ENCODE measurements at places on chromosomes 7 and 10.

GRCh38 chr10:122461729-122462532 is 578 bp downstream of the HTRA1 start:
- no peak for DNase-seq

DNA sequence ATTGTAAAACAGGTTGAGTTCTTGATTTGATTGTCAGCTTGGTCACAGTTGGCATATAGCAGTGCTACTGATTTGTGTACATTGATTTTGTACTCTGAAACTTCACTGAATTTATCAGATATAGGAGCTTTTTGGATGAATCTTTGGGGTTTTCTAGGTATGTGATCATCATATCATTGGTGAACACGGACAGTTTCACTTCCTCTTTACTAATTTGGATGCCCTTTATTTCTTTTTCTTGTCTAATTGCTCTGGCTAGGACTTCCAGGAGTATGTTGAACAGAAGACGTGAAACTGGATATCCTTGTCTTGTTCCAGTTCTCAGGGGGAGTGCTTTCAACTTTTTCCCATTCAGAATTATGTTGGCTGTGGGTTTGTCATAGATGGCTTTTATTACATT is 86.9 kb downstream of the EXOC4 start:
- no peak for DNase-seq

GRCh38 chr7:78734626-78735025 is 718.8 kb downstream of the MAGI2 start:
- no peak for DNase-seq

DNA sequence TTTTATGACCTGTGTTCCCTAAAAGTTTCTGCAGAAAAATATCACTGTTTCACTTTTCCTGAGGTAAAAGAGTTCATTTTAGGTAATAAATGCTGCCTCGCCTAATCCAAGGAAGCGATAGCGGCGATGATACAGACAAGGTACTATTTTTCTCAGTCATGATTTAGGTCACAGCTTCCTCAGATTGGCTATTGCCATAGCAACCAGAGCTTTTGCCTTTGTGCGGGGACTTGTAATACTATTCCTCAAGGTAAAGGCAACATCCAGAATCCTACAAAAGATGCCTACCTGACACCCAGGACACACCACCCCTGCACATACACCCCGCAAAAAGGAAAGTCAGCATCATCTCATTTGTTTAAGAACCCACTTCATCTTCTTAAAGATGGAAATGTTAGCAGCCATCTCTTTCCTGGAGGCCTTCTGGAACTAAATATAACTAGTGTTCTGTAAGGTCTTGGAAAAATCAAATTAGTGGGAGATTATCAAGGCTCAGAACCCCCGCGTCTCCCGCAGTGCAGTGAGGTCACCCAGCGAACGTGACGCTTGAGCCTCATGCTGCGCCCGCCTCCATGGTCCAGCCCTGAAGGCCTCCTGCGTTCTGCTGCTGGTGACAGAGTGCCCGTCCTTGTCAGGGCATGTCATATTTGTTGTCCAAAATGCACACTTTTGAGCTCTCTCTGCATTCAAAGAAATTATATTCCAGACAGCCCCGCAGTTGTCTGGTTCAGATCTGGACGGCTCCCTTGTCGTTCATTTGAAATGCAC is 402.0 kb upstream of the RNF32 start:
- no peak for DNase-seq

GRCh38 chr7:39919646-39920045 is 30.4 kb upstream of the CDK13 start:
- no peak for DNase-seq

- no peak for DNase-seq
Observed at GRCh38 chr7:39360038-39360437, 206.2 kb upstream of the YAE1 start.

DNA sequence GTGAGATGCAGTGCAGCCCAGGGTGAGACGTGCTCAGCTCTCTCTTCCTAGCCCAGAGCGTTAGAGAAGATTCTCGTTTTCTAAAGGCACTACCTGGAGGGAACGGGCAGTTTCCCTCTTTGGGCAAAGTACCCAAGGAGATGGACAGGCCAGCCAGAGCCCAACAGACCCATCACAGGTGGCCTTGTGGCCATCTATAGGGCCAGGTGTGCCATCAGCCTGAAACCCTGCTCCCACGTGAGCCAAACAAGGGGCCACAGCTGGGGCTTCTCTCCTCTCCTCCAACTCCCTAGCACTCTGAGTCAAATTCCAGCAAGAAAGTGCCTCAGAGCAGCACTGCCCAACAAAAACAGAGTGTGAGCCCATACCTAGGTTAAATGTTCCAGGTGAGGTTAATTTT is 22.3 kb downstream of the CHST15 start:
- no peak for DNase-seq

- DNase-seq, result no peak
Observed at GRCh38 chr10:121700416-121700815, 102.2 kb upstream of the FGFR2 start.

GRCh38 chr7:157805713-157806112 is 468.9 kb downstream of the DNAJB6 start:
- DNase-seq, result no peak

- DNase-seq, result no peak
Observed at GRCh38 chr10:87702260-87702972, 42.7 kb downstream of the PAPSS2 start.

DNA sequence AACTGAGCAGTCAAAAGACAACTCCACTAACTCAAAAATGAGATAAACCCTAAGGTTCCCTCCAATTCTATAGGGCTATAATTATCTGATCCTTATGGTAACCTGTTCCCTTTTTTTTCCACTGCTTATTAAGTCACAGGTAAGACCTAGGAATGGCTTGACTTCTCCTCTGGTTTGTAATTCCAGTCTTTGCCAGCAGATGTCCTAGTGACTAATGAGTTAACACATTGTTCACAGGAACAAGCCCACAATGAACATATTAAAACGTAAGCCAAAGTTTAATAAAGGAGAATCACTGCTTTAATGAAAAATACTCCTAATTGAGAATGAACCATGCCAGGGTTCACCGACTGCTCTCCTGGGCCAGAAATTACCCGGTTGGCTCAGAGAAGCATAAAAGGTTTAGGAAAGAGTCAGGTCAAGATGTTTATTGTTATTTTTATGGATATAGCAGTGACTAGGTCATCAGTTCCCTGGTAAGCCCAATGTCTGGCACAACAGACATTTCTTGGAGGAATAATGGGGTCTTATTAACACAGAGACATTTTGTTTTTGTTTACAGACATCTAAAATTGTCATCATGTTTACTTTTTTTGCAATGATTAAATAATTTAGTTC is 120.1 kb downstream of the ELAPOR2 start:
- DNase-seq, result no peak

DNA sequence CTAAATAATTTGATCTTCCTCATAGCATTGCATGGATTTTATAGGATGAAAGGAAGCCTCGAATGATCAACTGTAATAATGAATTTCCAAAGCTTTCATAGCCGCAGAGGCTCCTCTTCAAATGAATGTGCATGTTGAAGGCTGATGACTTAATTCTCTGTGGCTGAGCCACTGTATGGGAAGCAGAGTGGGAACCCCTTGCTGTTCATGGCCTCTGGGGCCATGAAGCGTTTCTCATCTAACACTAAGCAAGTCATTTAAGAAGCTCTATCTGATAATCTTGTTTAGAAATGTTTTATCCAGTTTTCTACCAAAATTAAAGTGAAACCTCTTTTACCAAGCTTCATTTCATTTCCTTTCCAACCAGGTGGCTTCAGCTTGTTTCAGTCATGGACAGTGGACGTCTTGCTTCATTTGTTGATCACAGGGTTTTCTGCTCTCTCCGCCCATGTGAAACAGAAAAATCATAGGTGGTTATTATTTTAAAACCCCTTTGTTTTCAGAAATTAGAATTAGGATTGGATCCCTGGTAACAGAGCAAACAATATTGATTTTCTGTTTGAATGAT is 10.3 kb upstream of the ADARB2 start:
- DNase-seq, result no peak

DNA sequence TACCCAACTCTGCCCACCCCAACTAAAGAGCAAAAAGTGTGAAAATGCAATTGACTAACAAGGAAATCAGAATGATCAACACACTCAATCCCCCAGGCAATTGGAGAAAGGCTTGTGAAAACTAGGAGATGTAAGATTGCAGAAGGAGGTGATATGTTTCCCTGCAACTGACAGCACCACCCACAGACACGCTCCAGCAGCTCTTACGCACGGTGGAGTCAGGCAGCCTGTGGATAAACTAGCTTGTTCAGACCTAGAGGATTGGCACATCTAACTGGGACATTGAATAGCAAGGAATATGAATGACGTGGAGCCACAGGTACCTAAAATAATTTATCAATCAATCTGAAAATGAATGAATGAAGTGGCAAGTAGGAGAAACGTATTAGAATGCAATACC is 125.7 kb upstream of the MYO3A start:
- no peak for DNase-seq

- no peak for DNase-seq
Observed at GRCh38 chr7:151025924-151026671, 1.8 kb upstream of the ATG9B start.

DNA sequence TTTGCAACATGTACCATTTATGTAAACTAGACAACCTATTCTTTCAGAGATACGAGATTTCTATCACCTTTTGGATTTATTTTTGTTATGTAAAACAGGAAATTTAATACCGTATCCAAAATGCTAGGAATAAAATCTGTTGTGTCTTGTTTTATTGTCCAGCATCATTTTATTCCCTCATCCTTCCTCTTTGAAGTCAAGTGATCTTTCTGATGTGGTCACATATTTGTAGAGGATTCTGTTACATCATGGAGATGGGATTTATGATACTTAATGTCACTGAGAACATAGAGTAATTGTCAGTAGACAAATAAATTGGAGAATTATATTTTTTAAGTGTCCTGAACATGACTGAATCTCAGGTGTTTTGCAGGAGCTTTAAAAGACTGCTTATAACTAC is 64.7 kb downstream of the ZNF277 start:
- DNase-seq, result no peak

- DNase-seq, result no peak
Observed at GRCh38 chr10:21700474-21700873, 166.4 kb downstream of the MLLT10 start.

Measured in GM13976 (cell line).